ENCODE measurements at places on chromosomes 6 and 20.

DNA sequence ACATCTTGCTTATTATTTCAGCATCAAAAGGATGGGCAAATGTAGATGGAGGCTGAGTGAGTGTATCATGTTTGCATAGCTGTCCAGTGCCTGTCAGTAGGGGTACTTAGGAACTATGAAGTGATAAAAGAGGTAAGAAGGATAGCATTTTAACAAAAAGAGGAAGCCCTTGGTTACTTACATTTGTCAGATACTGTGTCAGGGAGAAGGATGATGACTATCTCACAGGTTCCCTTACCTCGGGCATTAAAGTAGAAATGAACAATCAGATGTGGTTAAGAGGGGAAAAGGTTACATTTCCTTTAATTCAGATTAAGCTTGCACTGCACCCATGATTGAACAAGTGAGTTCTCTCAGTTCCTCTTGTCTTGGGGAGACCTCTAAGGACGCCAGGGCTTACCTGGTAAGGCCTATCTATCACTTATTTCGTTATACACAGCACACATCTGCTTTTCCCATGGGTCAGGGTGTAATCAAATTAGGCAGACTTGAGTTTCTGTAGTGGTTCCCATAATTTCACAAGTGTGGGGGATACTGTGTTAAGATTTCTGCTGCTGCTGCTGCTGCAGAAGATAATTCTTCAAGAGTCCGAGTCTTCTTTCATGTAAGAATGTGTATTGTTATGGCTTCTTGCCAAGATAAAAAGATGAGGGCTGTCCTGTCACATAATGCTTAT lies 4.5 kb downstream of the FOXO3 start:
- DNase-seq: peak; percentile 64

DNA sequence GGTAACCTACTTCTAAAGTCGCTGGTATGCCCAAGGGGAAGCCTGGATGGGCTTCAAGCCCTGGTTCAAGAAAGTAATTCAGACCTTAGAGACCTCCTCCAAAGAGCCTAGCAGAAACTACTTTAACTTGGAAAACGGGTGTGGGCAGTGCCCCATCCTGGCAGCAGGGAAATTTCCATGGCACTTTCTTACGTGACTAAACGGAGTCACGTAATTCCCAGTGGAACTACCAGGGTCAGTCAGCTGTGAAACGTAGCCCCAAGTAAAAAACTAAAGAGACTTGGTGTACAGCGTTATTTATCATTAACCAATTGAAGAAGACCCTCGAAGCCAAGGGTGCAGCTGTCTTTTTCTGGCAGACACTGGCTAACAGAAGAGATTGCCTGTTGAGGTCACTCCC lies 114.0 kb downstream of the RCAN2 start:
- DNase-seq: no peak

DNA sequence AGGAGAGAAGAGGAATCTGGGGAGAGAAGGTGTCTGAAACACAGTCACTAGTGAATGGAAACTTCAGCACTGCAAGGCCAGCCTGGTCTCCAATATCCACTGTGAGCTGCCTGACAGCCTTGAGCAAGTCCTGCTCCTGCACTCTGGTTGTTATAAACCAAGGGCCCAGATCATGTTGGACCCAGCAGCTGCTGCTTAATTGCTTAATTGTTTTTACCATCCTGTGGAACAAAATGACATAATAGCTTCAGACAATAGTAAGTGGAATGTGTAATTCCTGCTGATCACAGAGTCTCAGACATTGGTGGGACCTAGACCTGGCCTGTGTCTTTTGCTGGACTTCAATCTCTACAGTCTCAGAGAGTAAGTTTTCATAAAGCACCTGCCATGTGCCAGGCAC lies 833.7 kb downstream of the TFAP2A start:
- no peak for DNase-seq

GRCh38 chr6:63504777-63505384 lies 67.4 kb upstream of the LOC128125822 start:
- peak; percentile 27 for DNase-seq

GRCh38 chr6:49546331-49546730 lies 4.1 kb upstream of the C6orf141 start:
- no peak for DNase-seq

- DNase-seq: no peak
Measured at GRCh38 chr6:20203561-20204511, 8.4 kb downstream of the MBOAT1 start.

- peak; percentile 72 for DNase-seq
Measured at GRCh38 chr6:90286884-90287488, 9.7 kb downstream of the BACH2 start.

GRCh38 chr6:67639161-67639560 lies 995.9 kb upstream of the ADGRB3 start:
- DNase-seq: no peak

- no peak for DNase-seq
Measured at GRCh38 chr6:3163248-3163594, 5.9 kb upstream of the TUBB2A start.

GRCh38 chr6:15338476-15338875 lies 92.6 kb downstream of the JARID2 start:
- no peak for DNase-seq

DNA sequence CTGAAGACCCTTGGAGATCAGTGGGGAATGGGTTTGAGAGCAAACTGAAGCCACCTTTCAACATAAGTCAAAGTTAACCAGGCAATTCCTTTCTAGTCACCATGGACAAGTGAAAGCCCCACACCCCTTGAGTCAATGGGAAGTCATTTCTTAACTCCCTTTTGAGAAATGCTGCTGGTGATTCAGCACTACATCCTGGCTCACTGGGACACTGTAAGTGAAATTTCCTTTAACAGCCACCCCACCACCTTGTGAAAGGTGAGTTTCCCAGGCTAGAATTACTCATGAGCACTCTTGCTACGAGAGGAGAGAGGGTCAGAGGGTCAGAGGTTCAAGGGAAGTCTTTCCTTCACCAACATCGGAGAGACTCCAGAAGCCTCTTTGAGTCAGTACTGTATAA lies 93.3 kb upstream of the MARCKS start:
- DNase-seq: peak; percentile 89

DNA sequence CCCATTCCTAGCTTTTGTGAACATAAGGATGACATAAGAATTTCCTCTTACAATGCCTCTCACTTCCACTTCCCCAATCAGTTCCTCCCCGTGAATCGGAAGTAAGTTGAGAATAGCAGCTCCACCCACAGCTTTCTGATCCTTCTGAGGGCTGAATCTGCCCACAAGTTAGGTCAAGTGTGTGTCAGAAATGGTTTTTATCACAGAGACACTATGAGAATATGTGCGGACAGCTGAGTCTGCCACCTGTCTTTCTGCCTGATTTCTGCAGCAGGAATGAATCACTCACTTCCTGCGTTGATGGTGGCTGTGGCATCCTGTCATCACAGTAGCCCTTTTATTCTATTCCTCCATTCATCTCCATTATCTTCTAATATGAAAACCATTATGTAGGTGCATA lies 70.2 kb downstream of the RIN2 start:
- DNase-seq: peak; percentile 97

GRCh38 chr6:166747644-166748595 lies 120.9 kb upstream of the RPS6KA2 start:
- no peak for DNase-seq

GRCh38 chr6:34617231-34617630 lies 61.1 kb upstream of the SPDEF start:
- DNase-seq: no peak

GRCh38 chr20:47263080-47263464 lies 93.4 kb downstream of the ZMYND8 start:
- DNase-seq: no peak

GRCh38 chr6:6806844-6807518 lies 218.5 kb downstream of the LY86 start:
- peak; percentile 81 for DNase-seq

GRCh38 chr6:38860041-38860440 lies 144.9 kb downstream of the DNAH8 start:
- DNase-seq: no peak

GRCh38 chr6:75409286-75409685 lies 84.3 kb downstream of the FILIP1 start:
- no peak for DNase-seq

- DNase-seq: peak; percentile 98
Measured at GRCh38 chr6:3911614-3912336, 62.6 kb downstream of the FAM50B start.

- DNase-seq: no peak
Measured at GRCh38 chr20:52204136-52204535, 12.6 kb upstream of the ZFP64 start.
